ENCODE measurements at places on chromosomes 1 and 21.

- no peak for DNase-seq
Observed at GRCh38 chr1:145757420-145757819, 38.1 kb downstream of the CD160 start.

- DNase-seq: no peak
Observed at GRCh38 chr1:232452117-232452516, 177.8 kb downstream of the SIPA1L2 start.

- DNase-seq: no peak
Observed at GRCh38 chr1:168637350-168637991, 61.1 kb downstream of the XCL1 start.

DNA sequence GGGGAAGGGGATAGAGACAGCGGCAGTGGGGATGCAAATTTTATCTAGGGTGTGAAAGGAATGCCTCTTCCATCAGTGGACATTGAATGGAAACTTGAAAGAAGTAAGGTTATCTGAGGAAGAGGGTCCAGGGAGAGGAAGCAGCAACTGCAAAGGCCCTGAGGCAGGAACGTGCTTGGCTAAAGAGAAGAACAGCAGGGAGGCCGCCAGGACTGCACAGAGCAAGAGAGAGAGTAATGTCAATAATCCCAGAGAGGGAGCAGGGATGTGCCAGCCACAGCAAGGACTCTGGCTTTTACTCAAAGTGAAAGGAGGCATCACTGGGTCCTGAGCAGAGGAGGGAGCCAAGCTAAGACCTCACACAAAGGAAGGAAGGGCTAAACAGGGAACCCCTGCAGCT is 50.9 kb downstream of the KCND3 start:
- no peak for DNase-seq

DNA sequence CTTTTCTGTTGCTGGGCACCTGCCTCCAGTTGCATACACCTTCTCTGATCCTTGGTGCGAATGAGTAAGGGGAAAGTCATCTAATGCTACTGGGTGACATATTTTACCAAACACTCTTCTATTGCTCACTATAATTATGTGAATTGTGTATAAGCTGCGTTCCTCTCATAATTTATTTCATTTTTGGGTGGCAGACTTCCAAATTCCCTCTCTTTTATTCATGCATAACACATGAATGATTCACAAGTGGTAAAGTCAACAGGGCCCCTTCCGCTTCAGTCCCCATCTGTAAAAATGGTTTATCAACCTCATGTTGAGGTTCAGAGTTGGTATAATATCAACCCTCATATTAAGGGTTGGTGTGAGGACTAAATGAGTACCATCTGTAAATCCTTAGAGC is 3.2 kb upstream of the QSOX1 start:
- no peak for DNase-seq

- no peak for DNase-seq
Observed at GRCh38 chr1:34781844-34782391, 904 bp downstream of the GJB3 start.

DNA sequence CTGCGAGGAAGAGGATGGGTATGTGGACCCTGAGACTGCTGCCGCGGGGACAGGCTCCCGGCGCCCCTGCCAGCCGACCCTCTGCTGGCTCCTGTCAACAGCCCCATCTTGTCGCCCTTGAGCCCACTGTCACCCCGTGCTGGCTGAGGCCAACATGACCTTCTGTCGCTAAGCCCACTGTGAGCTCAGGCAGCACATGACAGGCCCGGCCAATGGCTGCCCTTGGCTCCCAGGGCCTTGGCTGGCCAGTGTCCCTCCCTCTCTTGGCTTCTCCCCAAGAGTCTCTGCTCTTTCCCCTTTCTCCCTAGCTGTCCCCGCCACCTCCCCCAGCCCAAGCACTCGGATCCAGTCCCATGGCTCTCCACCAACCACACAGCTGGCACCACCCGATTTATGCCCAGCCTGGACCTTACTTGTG is 3.5 kb downstream of the PEX10 start:
- no peak for DNase-seq

GRCh38 chr1:71511505-71511904 is 430.7 kb upstream of the ZRANB2 start:
- DNase-seq: no peak

- no peak for DNase-seq
Observed at GRCh38 chr1:119731060-119731459, 19.3 kb downstream of the PHGDH start.

DNA sequence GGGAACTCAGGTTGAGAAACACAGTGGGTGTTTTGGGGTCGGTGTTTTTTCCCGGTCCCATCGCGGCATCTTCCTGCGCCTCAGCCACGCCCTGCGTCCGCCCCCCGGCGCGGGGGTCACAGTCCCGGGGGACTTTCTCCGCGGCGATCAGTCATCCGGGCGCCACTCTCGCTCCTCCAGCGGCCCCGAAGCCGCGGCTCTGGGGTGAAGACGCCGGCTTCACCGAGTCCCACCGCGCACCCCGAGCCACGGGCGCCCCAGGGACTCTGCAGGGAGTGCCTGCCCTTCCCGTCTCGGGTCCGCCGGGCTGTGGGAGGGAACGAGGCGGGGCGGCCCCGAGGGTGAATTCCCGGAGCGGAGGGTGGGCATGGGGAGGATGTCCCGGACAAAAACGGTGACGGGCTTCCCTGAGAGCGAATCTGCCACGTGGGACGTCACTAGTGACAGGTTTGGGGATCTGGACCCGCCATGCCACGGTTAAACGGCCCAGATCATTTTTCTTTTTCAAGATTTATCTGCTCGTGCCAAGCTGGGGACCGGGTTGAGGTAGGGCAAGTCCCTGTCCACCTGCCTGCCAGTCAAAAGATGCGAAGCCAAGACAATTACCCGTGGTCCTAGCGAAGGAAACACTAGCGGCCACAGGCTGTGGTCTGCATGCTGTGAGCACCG is 717 bp upstream of the BATF3 start:
- peak; percentile 82 for DNase-seq

DNA sequence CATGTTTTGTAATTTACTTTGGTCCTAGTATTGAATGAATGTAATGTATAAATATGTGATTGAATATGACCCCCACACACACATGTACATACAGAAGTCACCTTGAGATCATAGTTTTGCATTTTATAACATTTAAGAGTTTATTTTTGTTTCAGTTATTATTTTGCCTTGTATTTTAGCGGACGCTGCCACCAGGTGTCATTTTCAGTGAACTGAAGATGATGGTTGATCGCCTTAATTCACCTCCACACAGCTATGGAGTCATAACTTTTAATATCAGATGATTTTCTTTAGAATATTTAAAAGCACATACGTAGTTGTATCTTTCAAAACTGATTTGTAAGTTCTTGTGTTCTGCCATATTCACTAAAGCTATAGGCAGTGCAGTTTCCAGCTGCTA is 130.4 kb downstream of the DYRK1A start:
- peak; percentile 30 for DNase-seq

DNA sequence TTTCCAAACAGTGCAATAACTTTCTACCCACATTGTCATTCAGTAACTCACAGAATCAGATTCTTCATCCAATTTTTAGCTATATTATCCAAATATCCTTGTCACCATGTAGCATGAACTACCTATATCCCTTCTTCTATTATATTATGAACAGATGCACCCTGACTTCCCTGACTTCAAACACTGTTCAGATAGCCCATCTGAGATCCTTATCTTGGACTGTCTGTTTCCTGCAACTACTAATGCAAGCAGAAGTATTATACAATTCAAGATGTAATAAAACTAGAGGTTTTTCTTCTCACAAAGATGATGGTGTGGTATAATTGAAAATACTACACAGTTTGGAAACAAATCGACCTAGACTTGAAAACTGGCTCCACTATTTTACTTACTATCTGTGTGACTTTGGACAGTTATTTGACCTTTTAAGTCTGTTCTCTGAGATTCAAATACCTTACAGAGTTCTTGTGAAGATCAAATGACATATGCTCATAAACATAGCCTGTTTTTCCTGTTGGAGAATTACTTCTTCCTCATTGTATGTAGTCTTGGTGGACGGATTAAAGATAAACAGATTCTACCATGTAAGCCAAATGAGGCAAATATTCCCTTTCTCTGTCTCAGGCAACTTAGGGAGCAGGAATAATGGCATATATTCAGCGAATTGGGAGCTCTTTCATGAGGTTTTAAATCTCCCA is 407.9 kb upstream of the ZRANB2 start:
- no peak for DNase-seq

- DNase-seq: no peak
Observed at GRCh38 chr1:162177126-162177525, 107.6 kb downstream of the NOS1AP start.

DNA sequence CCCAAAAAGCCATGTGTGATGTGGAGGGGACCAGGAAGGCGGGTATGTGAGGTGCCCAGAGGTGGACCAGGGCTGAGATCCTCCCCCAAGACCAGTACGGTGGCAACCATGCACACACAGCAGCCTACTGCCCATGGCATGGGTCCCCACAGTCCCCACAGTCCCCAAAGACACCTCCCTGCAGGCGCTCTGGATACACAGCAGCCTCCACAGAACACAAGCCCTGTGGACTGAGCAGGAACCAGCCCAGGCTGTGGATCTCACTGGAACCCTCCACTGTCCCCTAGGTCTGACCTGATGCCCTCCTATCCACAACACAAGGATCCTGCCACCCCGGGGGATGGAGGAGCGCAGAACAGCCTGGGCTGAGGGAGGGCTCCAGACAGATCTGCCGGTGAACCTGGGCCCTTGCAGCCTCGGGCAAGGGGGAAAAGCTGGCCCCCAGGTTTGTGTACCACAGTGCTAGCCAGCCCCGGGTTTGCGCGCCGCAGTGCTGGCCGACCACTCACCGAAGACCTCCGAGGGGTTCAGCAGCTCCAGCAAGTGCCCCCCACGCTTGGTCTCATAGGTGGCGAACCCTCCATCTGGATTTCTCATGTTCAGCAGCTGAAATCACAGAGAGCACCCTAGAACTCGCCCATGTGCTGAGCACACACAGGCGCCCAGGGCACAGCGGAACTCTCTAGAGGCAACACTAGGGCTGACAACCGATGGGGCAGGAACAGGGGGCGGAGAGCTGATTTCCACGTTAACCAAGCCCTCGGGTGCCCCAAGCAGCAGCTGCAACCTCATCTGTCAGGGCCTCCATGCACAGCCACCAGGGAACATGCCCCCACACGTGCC is 22.1 kb upstream of the SPATC1L start:
- no peak for DNase-seq

GRCh38 chr1:206658264-206658980 is 23.1 kb downstream of the DYRK3 start:
- peak; percentile 67 for DNase-seq

DNA sequence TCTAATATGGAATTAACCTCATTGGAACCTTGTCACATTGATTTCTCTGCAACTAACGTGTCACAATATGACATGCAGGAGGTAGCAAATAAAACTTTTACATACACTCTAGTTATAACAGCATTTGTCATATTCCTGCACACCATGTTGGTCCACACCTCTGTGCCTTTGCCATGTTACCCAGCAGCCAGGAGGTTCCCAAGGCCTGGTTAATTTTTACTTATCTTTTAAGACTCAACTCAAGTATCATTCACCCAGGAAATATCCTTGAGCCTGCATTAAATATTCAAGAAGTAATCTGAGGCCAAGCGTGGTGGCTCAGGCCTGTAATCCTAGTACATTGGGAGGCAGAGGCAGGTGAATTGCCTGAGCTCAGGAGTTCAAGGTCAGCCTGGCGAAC is 447.2 kb upstream of the NR5A2 start:
- no peak for DNase-seq

GRCh38 chr1:33255347-33256220 is 708 bp upstream of the ZNF362 start:
- peak; percentile 65 for DNase-seq

DNA sequence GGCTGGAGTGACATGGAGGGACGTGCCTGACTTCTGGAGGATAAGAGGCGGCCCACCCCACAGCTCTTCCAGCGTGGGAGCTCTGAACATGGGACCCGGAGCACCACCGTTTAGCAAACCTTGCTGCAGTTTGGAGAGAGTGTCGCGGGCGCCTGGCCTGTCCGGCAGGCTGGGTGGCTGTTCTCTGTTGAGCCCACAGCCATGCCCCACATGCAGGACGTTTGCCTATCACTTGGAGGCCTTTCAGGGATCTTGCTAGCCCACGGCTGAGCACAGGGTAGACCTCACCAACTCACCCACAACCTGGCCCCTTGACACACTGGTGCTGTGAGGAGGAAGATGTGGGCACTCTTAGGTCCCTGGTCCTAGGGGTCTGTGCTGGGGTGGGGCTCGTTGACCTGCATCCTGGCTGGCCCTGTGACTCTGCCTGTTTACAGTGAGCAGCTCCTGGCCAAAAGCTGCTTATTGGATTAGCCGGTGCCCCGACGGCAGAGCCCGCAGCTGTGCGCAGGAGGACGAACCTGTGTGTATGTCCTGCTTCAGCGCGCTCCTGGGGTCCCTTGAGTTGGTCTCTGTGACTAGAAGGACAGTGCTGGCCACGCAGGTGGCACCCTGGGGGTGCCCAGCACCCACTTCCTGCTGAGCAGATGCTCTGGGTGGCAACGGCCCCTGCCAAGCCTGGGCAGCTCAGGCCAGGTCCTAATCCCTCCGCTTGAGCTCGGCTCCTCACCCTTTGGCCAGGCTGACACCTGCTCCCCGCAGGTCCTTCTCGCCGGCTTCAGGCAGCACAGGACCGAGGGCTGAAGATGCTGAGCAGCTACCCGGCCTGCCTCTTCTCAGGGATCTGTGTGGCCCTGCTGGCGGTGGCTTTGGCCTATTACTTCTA is 72.4 kb upstream of the TRAPPC10 start:
- DNase-seq: no peak

- no peak for DNase-seq
Observed at GRCh38 chr1:23554127-23554480, 5.2 kb downstream of the ID3 start.

DNA sequence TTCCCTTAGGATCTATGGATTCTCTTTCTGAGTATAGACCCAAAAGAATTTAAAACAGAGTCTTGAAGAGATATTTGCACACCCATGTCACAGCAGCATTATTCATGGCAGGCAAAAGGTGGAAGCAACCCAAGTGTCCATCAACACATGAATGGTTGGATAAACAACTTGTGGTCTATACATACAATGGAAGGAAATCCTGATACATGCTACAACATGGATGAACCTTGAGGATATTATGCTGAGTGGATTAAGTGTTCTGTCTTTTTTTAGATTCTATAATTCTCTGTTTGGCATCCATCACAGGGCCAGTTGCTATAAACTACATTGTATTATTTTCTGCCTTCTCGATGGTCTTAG is 39.8 kb downstream of the PTPN14 start:
- no peak for DNase-seq

DNA sequence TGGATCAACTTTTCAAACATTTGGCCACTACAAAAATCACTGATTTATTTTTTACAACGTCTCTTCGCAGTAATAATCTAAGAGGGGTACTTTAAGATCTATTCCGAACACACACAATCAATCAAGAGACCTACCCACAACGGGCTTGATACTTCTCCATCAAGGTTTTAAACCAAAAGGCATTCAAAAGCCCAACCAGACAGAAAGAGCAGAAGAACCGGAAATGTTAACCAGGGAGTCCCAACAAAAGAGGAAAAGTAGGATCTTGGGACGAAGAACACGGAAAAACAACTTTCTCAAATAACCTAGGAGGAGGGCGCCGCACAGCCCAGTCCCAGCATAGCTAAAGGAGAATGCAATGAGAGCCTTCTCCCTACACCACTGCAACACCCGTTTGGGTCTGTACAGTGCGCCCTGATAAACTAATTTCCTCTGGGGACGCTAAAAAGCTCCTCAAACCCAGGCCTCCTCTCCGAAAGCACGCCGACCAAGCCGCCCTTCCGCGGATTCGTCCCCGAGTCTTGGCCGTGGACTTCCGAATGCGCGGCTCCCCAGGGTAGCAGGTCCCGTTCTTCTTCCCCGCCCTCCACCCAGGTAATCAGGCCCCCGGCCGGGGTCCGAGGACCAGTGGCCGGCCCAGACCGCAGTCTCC is 623 bp downstream of the RPL22 start:
- peak; percentile 32 for DNase-seq

- no peak for DNase-seq
Observed at GRCh38 chr1:53258216-53258615, 19.9 kb upstream of the MAGOH start.
